Stimulated activated CD4-positive, alpha-beta T cell treated with anti-CD3 and anti-CD28 coated beads, Interleukin-4, amount 100 ng/mL, for 48 hours (primary cell): ENCODE measurements at places on chromosomes 11 and 22.

GRCh38 chr11:65498977-65499712 lies at the start of gene MALAT1:
Gene MALAT1, plus strand, starts transcription at chr11:65499045.
- DNase-seq: peak; percentile 90

DNA sequence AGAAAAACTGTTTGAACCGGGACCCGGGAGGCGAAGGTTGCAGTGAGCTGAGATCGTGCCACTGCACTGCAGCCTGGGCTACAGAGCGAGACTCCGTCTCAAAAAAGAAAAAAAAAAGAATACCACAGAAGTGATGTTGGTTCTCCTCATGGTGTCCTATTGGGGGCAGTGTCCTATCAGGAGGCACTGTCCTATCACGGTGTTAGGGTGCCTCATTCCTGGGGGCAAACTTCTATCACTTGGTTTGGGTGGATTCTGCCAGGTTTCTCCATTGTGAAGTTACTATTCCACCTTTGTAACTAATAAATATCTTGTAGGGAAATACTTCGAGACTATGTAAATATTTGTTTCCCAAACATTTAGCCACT lies 19.6 kb downstream of the PRR14L start:
- DNase-seq: no peak

GRCh38 chr11:13446444-13446843 lies 16.6 kb downstream of the BTBD10 start:
- no peak for DNase-seq

GRCh38 chr11:71163371-71163770 lies 89.0 kb downstream of the SHANK2 start:
- no peak for DNase-seq

DNA sequence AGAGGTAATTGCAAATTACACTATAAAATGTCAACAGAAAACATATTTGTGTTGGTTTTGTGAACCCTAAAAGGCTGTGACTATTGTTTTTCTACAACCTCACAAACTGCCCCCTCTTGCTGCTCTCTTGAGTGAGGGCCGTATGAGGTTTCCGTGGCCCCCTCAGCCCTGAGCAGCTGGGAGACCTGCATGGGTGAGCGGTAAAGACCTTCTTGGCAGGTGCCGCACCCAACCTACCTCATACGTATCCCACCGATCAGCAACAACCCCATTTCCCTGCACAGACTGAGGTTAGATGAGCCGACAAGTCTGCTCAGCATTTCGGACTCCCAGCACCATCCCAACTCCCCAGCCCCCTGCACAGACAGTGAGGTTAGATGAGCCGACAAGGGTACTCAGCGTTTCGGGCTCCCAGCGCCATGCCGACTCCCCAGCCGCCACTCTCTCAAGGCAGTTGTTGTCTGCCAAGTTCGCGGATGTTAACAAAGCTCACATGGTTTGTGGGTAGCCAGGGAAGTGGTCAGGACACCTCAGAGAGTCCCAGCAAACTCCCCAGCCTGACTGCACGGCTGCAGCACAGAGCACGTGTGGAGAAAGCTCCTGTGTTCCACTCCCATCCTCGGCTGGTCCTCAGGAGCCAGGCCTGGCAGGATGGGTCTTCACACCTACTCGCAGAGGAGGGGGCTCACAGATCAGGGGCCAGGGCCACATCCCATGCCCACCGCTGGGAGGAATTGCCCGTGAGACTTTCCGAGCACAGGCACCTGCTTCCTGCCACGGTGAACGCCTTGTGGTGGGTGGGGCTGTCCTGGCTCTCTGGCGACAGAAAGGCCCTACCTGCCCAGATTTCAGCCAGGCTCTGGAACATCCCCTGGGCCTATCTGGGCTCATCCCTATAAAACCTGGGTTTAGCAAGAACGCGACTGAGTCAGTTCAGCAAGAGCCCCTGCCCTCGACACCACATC lies 502.9 kb downstream of the BRD1 start:
- no peak for DNase-seq

DNA sequence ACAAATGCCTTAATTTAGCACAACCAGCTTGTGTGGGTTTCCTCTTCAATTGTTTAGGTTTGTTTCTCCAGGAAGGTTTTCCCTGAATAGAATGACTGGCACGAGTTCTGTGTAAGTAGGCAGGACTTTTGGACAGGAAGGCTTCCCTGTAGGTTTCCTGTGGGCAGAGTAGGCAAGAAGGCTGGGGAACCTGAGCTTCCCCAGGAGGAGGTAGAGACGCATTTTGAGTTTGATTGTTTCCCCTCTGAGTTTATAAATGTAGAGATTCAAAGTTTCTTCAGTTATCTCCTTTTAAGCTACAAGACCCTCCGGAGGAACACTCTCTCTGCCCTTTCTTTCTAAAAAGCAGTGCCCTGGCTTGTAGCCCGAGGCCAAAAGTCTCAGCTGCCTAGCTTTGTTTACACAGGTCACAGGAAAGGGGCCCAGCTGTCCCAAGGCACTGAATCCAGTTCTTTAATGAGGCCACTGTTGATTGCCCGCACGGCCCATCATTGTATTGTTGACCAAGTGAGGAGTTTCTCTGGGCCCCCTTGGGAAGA lies 66.6 kb upstream of the RDX start:
- no peak for DNase-seq

GRCh38 chr22:42855211-42855610 lies 1.9 kb downstream of the ARFGAP3 start:
- no peak for DNase-seq

DNA sequence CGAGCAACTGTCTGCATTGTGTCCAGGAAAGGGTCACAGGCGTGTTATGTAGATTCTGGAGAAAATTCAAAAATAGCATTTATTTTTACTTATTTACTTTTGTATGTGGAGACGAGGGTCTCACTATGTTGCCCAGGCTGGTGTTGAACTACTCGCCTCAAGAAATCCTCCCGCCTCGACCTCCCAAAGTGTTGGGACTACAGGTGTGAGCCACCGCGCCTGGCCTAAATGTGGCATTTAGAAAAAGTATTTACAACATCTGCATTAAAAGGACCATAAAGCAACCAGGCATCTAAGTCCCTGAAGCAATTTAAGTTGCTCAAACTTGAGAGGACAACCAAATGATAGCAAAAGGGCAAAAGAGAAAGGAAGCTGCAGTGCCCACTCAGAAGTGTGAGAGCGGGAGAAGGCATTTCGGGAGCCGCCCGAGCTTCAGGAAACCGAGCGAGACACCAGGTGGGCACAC lies 595 bp downstream of the TRIM66 start:
- DNase-seq: no peak
